Stimulated activated CD4-positive, alpha-beta T cell treated with anti-CD3 and anti-CD28 coated beads, Interleukin-15, amount 100 ng/mL, for 1 hour (primary cell): ENCODE measurements at places on chromosomes 3 and 15.

DNA sequence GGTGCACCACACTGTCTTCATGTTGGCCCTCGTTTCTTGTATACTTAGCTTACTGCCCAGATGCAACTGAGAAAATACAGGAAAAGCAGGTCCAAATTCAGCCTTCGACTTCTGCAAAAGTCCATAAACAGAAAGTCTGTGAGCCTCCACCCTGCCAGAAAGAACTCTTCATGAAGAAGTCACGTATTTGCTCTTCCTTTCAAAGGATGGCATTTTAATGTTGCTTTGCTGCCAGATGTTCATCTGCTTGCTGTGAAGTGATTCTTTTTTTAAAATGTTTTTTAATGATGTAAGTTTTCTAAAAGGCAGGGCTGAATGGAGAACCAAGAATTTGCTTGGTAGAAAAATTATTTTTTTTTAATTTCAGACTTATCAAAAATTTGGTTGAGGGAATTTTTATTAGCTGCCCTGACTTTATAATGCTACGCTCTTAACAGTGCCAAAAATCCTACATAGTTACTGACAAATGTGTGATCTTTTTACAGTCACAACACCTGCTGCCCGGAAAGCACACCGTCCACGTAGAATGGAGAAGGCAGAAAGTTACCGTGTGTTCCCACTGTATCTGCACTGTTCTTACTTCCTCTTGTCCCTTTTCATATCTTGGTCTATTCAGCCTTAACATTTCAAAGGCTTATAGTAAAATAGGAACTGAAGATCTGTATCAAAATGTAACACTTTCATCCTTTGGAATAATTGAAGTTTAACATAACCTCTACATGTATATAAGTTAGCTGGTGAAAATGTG lies 136.3 kb downstream of the LRRC28 start:
- no peak for DNase-seq

GRCh38 chr3:10601151-10601856 lies 95.9 kb upstream of the ATP2B2 start:
- no peak for DNase-seq

GRCh38 chr3:125119752-125120378 lies 64.1 kb upstream of the HEG1 start:
- DNase-seq, result no peak

GRCh38 chr15:65305150-65305758 lies 777 bp downstream of the RNU5B-1 start:
- no peak for DNase-seq

DNA sequence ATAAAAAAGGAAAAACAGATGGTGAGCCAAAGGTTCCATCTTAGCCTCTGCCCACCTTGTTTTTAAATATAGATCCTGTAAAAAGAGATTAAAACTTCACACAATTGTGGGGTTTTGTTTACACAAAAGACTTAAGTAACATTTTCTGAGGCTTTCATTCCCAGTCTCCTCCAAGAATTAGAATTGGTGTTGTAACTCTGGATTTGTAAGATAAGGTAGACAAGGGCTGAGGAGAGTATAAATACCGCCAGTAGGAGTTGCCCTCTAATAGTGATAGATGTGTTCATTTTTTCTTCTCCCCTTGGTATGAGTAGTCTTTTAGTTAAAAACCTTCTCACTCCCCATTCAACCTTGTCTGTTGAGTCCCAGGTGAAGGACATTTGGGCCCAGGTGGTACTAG lies 8.5 kb downstream of the MINDY2 start:
- DNase-seq, result no peak

- DNase-seq, result no peak
Observed at GRCh38 chr15:99732751-99733267, 428 bp downstream of the LYSMD4 start.
